Activated gamma-delta T cell treated with anti-CD3 and anti-CD28 coated beads, Interleukin-2, amount 50 U/mL, for 16 hours (primary cell): ENCODE measurements at places on chromosomes 2 and 18.

GRCh38 chr2:191050640-191050987, 36.6 kb upstream of the STAT1 start:
- no peak for DNase-seq

DNA sequence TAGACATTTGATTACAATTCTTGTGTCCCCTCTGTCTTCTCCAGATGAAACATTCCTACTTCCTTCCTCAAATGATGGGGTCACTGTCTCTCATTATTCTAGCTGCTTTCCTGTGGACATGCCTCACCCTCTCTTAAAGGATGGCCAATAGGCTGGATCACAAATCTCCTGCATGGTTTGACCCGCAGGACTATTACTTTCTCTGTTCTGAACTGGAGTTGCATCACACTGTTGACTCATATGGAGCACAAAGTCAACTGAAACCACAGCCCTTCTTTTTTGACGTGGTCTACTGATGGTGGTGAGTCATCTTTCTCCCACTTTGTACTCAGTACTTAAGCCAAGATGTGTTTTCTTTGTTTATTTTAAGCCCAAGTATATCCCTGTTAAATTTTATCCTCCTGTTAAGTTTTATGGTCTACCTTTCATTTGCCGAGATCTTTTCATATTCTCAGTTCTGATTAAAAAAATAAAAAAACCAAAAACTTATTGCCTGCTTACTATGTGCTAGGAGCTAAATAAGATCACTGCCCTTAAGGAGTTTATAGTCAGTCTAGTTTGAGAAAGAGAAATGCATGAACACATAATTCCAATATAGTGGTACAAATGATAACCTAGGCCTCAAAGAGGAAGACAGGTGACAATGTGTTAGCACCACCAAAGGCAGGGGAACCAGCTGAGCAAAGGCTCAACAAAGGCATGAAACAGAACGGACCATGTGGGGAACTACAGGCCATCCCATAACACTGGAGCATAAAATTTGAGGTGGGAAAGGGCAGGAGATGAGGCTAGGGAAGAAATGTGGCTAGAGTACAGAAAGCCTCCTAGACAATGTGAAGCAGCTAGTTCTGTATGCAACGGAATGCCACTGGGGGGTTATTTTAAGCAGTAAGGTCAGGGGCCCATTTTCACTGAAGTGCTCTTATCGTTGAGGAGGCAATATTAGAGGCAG, 67.6 kb upstream of the ZFP36L2 start:
- peak; percentile 10 for DNase-seq

- DNase-seq: no peak
These were observed 948.7 kb downstream of the TSN start for GRCh38 chr2:122704109-122704563.

- DNase-seq: no peak
These were observed 17.2 kb upstream of the ASB1 start for GRCh38 chr2:238409341-238410199.
